ENCODE measurements at places on chromosomes 5 and 9.
A peak's percentile ranks its signal among the peaks of the same experiment; 100 is the strongest.

- DNase-seq = no peak
These were observed 18.5 kb downstream of the TMC1 start for GRCh38 chr9:72539824-72540347.

GRCh38 chr9:112271466-112272098 is 61.8 kb downstream of the PTBP3 start:
- DNase-seq = no peak

- DNase-seq = no peak
These were observed 153.5 kb downstream of the PRELID2 start for GRCh38 chr5:145681686-145682085.

DNA sequence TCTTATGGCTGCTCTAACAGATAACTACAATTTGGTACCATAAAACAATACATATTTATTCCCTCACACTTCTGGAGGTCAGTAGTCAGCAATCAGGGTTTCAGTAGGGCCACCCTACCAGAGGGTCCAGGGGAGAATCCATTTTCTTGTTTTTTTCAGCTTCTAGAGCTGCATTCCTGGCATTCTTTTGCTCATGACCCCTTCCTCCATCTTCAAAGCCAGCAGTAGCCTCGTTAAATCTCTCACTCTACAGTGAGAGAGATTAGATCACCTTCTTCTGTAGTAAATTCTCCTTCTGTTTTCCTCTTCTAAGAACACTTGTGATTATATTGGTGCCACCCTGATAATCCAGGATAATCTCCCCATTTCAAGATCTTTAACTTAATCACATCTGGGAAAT is 187.4 kb downstream of the RFK start:
- DNase-seq = no peak

DNA sequence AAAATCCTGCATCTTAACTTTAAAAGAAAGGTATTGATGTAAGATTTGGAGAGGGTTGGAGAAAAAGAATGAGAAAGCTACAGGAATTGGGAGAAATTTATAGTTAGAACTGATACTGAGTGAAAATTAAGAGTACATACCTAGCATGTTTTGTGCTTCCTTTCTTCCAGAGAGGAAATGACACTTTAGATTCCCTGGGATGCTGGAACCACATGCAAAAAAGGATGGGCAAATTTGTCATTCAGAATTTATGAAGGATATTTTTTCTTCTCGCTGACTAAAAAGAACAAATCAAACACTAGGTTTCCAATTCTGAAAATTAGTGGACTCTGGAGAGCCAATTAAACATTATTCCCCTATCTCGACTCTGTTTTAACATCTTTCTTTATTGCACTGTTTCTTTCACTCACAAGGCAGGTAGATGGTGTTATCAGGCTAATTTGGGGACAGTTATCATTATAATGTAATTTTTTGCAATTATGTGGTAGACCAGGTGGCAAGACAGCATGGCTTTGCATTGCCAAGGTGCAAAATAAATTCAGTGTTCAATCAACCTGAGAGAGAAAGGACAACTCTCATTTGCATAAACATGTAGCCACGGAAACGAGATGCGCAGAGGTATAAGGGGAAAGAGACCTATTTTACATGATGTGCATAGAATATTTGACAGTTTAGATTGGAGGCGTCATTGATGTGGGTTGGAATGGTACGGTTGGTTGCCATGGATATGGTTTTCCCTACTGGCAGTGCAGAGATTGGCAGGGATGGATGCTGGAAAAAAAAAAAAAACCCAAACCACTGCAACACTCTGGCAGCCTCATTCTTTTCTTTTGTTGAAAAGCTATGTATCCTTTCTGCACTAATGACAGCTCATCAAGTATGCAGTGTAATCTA is 320.4 kb upstream of the CCNH start:
- DNase-seq = no peak

DNA sequence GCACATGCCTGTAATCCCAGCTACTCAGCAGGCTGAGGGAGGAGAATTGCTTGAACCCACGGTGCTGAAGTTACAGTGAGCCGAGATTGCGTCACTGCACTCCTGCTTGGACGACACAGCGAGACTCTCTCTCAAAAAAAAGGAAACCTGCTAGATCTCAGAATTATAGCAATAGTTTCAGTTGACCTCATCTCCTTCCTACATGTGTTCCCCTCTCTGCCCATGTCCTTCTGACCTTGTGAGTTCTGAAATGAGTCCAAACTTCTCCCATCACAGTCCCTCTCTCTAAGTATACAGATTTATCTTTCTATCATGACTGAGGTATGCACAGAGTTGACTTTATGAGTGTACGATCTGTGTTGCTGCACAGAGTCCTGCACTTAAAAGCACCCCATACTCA is 44.6 kb upstream of the SHOC1 start:
- DNase-seq = no peak

DNA sequence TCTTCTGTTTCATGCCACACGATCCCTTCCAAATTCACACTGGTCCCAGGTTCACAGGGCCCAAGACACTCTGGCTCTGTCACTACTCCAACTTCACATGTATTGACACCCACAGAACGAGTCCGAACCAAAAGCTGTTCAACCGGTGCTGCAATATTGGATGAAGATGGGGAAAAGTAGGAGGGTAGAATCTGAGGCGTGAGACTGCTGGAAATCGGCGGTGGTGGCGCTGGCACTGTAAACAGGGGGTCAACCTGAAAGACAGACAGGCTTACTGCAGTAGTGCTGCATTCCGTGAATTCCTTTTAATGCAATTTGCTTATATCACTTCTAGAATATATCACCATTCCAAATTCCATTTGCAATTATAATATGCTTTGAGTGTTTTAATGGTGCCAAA is 45.4 kb downstream of the ZNF608 start:
- no peak for DNase-seq

GRCh38 chr9:105911104-105911911 is 217.0 kb downstream of the TMEM38B start:
- DNase-seq = no peak

GRCh38 chr9:111038331-111039230 is at the start of gene LPAR1:
LPAR1 (minus strand) TSS chr9:111038470; CDS start chr9:110972117, 66,353 bp downstream.
- DNase-seq = no peak

- no peak for DNase-seq
These were observed 234.4 kb downstream of the ARHGAP26 start for GRCh38 chr5:143004361-143005145.

DNA sequence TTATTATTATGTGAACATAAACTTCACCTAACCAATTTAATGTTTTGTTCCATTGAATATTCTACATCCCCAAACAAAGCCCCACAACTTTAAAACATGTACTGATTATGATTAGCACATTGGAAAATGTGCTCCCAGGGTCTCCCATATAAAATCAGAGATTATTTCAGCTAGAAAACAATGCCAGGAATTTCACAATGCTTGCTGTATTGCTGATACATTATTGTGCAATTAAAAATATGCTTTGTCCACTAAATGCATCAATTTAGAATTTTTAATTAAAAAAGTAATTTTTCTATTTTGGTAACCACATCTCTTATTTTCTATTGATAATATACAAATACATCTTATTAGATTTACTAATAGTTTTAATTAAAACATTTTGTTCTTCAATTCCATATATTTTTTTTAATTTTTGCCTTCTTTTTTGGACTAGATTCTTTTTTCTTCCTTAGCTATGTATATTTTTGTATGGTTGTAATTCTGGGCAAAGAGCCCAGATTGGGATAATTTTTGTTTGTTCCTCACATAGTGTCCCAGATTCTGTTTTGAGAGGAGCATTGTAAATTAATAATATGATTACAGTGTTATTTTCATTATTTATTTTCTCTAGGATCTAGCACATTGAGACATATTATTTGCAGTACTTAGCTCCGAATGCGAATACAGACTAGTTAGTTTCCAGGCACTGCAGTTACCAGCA is 241.5 kb upstream of the CDH18 start:
- DNase-seq = no peak

- DNase-seq = no peak
These were observed 12.3 kb upstream of the PPP2R2B start for GRCh38 chr5:146890731-146891440.

GRCh38 chr5:10564838-10565784 is 1.2 kb downstream of the ANKRD33B start:
- DNase-seq = no peak

GRCh38 chr9:114185570-114186490 is 30.5 kb downstream of the COL27A1 start:
- DNase-seq = no peak

DNA sequence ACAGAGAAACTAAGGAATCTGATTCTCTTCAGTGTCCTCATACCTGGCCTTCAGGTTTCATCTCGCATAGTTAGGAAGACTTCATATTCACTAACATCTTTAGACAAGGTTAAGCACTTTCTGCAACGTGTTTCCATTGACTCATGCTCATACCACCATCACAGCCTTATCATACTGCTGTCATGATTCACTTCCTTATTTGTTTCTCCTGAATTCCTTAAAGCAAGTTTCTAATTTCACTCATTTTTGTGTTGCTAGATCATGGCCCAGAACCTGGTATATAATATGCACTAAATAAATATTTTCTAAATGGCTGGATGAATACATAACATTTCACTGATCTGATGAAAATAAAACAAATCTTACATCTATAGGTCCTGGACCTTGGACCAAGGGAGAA is 472.9 kb downstream of the PRELID2 start:
- no peak for DNase-seq

DNA sequence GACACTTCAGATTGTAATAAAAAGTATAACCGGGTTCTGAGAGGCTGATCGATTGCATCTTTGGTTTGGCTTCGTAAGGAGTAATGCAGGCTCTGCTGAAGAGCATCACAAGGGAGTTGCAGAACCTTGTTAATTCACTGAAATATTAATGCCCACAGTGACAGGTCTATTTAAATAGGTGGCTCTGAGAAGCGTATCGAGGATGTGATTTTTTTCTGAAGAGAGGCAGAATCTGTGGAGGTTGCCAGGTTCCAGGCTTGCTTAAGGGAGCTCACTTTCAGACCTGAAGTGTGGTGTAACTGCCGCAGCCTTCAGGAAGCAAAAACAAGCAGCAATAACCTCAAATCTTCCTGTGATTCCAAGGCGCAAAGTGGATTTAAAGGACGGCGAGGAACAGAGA is 80.3 kb downstream of the ANKRD33B start:
- DNase-seq = no peak

GRCh38 chr9:33131790-33132772 is 35.1 kb downstream of the B4GALT1 start:
- no peak for DNase-seq

- DNase-seq = no peak
These were observed 412.2 kb upstream of the SLC24A2 start for GRCh38 chr9:20200991-20201431.

- DNase-seq = no peak
These were observed at the start of gene C5orf52 for GRCh38 chr5:157670662-157671591. C5orf52 (plus strand) TSS chr5:157671533; CDS start chr5:157671615, 82 bp downstream.

GRCh38 chr5:31417512-31417911 is 114.4 kb downstream of the DROSHA start:
- DNase-seq = no peak

GRCh38 chr5:181246276-181247049 is 2.8 kb upstream of the RACK1 start:
- peak; percentile 70 for DNase-seq

GRCh38 chr5:135388860-135389435 is 10.1 kb downstream of the MACROH2A1 start:
- DNase-seq = no peak

GRCh38 chr9:100602342-100602801 is 24.5 kb downstream of the CAVIN4 start:
- DNase-seq = no peak

DNA sequence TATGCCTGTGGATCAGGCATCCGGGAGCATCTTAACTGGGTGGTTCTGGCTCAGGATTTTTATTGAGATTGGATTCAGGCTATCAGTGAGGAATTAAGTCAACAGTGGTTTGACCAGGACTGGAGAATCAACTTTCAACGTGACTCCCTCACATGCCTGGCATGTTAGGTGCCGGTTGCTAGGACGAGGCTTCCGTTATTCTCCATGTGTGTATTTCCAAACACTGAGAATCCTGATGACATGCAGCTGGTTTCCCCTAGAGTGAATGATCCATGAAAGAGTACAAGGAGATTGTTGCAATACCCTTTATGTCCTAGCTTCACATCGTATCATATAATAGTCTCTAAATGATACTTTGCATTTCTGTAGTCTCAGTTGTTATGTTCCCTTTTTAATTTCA is 529.2 kb downstream of the ANXA1 start:
- DNase-seq = no peak

DNA sequence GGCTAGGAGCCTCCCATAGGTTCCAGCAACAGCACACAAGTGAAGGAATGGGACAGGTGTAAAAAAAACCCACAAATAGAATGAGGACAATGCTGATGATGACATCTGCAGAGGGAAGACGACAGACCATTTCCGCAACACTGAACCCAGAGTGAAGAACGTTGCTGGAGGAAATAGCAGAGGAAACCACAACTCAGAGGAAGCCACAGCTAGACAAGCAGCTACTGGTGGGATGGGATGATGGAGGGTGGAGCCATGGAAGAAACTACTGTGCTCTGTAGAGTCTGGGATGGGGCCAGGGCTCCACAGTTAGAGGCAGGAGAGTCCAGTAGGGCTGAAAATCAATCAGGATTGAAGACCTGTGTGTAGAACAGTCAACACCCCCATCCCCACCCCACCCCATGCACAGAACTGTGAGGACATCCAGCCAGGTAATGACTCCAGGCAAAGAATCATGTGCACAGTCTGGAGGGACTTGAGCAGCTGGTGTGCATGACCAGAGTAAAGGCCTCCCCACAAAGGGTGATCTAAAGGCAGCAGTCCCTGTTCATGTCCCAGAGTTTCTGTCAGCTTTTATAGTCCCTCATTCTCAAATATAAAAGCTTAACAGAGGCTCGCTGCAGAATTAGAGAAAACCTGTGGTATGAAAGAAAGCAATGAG is 65.2 kb upstream of the SPIN1 start:
- peak; percentile 42 for DNase-seq

DNA sequence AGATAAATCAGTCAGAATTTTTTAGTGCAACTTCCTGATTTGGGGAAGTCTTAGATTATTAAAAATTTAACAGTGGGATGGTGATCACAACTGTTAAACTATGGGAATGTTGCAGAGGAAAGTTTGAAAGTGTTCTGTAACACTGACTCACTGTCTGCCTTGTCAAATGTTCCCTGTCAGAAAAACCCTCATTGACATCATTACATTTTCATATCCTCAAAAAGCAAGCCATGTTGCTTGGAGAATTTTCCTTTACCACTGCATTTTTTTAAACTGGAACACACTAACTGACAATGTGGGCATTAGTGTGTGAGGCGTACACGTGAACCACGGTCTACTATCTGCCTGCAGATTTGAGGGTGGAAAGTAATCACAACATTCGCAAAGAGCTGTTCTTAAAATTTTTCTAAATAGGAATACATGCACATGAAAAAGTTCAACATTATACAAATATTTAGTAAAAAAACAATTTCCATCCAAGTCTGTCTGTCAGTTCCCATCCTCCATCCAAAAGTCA is 28.6 kb upstream of the IL7R start:
- no peak for DNase-seq

DNA sequence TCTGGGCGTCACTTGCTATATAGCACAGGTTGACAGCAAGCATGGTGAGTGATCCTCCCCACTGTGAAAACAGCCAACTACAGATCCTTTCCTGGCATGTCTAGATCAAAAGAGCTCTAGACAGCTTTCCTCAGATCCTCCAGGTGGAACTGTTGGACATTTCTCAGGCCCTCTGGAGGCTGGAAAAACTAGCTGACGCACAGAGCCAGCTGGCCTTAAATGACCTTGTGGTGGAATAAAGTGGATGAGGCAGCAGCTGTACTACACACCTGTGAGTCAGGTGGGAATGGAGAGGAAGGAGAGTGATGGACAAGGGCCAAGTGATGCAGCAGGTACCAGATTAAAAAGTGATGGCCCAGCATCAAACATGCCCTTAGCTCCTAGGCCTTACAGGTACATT is 172.7 kb downstream of the TRIM32 start:
- no peak for DNase-seq

Data from effector memory CD4-positive, alpha-beta T cell (primary cell).